ENCODE measurements at places on chromosomes 7 and 10.

GRCh38 chr10:64368298-64368697 lies 847.1 kb downstream of the REEP3 start:
- DNase-seq = no peak

- DNase-seq = no peak
Observed at GRCh38 chr7:3754493-3755341, 453.7 kb downstream of the SDK1 start.

- DNase-seq = no peak
Observed at GRCh38 chr7:10429511-10429910, 544.2 kb upstream of the PHF14 start.

GRCh38 chr10:3806603-3807002 lies 21.6 kb upstream of the KLF6 start:
- peak; percentile 65 for DNase-seq

GRCh38 chr10:48470893-48471805 lies 133.7 kb downstream of the ARHGAP22 start:
- DNase-seq = no peak

DNA sequence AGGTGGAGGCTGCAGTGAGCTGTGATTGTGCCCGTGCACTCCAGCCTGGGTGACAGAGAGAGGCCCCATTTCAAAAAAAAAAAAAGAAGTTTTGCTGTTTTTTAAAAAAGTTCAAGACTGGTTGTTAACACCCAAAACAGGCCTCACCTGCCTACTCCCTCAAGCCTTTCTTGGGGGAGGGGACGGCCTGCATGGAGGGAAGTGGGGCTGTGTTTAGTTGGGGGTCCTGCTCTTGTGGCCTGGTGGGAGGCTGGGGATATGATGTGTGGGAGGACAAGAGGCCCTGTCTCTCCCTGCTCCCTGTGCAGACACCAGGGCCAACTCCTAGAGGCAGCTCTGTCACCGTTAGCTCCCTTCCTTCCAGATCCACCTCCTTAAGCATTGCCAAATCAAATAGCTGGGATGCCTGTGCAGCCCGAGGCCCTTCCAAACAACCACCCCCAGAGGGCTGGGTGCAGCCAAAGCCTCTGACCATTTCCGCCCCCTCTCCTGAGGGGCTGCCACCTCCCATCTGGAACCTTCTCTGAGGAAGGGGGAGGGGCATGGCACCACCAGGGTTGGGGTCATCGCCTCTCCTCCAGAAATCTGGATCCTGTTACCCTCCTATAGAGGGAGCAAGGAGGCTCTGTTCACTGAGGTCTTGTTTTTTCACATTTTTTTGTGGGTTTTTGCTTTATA lies 32.9 kb upstream of the ANKRD2 start:
- DNase-seq = no peak

GRCh38 chr7:135713836-135714470 lies 14.0 kb downstream of the SLC13A4 start:
- DNase-seq = no peak

GRCh38 chr10:133358162-133358924 lies 524 bp upstream of the FUOM start:
- no peak for DNase-seq

GRCh38 chr10:131736321-131736980 lies 164.4 kb upstream of the PPP2R2D start:
- DNase-seq = no peak

- DNase-seq = no peak
Observed at GRCh38 chr10:100810091-100810834, 64.9 kb downstream of the PAX2 start.

All from CD4-positive, alpha-beta T cell treated with Interleukin-6 for 4 hours (primary cell).